Substantia nigra (tissue), 51 donors: ENCODE measurements at places on chromosomes 16 and 17.

- no peak for DNase-seq
Measured at GRCh38 chr17:76722279-76722678, 4.1 kb downstream of the JMJD6 start.

DNA sequence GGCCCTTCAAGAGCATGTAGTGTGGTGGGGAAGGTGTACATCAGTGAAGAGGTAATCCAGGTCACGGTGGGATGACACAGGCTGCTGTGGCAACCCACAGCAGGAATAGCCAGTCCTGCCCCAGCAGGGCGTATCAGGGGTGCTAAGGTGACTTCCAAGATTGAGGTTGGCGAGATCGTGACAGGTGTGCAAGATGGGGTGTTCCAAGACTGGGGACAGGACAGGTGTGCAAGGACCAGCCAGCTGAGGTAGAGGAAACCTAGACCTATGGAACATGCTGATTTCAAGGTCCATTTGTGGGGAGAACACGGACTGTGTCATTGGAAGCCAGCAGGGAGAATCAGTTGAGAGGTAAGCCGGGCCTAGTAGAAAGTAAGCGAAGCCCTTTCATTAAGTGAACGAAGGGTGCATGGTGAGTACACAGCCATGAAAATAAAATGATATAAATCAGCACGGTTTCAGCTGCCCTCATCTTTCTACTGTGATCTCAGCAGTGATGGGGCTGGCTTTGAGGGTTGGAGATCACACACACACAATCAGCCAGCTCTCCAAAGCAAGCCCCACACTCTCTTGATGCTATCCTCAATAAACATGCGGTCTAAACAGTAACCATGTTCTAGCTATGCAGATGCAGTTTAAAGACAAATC is 497.0 kb downstream of the WWOX start:
- no peak for DNase-seq

GRCh38 chr17:81012574-81013447 is 21.2 kb downstream of the CHMP6 start:
- DNase-seq, result no peak

GRCh38 chr17:47846716-47847340 is 4.1 kb downstream of the SP6 start:
- DNase-seq, result no peak

GRCh38 chr17:45581860-45582259 is 91.3 kb upstream of the PLEKHM1 start:
- DNase-seq, result no peak

DNA sequence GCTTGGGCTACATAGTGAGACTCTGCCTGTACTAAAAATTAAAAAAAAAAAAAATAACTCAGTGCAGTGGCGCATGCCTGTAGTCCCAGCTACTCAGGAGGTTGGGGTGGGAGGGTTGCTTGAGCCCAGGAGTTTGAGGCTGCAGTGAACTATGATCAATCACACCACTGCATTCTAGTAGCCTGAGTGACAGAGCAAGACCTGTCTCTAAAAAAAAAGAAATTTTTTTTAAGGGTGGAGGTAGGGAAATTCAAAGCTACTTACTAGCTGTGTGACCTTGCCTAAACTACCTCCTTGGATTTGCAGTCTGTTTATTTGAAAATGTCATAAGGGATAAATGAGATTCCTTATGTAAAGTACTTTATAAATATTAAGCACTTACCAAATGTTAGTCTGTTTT is 3.4 kb upstream of the SMPD3 start:
- no peak for DNase-seq

DNA sequence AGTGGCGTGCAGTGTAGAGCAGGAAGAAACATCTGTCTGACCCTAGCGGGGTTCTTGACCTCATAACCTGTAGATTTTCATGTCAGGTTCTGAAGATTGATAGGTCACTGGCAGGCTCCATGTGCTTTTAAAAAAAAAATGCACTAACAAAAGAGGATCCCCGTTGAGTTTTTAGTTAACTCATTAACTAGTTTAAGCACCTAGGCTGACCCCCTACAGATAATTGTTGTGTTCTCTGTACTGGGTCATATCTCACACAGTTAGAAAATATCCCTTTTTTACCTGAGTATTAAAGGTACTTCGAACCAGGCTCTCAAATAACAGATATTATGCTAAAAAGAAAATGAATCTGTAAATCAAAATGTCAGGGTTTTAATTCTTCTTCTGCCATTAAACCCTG is 676.6 kb downstream of the CDH11 start:
- no peak for DNase-seq

GRCh38 chr17:13952009-13952750 is 117.1 kb upstream of the COX10 start:
- no peak for DNase-seq

DNA sequence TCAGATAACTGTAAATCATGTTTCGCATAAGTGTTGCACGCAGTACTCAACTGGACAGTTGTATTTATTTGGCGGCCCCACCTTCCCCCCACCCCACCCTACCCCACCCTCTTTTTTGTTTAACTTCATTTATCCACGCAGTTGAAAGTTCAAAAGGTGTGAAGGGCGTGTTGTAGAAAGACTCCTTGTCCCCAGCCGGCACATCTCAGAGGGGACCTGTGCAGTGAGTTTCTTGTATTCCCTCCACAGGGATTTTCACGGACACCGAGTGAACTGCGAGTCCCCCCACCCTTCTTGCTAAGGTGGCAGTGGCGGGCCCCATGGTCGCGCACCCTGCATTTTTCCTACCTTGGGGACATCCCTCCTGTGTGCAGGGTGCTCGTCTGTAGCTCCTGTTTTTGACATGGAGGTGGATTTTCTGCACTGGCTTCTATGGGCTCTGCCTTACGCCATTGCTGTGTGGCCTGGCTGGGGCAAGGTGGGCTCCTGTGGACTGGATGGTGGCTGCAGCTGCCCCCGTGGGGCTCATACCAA is 36.2 kb downstream of the ADCY7 start:
- DNase-seq, result no peak

- no peak for DNase-seq
Measured at GRCh38 chr17:44543905-44544523, 13.3 kb upstream of the FZD2 start.

- no peak for DNase-seq
Measured at GRCh38 chr17:31274252-31274651, 22.8 kb downstream of the OMG start.

DNA sequence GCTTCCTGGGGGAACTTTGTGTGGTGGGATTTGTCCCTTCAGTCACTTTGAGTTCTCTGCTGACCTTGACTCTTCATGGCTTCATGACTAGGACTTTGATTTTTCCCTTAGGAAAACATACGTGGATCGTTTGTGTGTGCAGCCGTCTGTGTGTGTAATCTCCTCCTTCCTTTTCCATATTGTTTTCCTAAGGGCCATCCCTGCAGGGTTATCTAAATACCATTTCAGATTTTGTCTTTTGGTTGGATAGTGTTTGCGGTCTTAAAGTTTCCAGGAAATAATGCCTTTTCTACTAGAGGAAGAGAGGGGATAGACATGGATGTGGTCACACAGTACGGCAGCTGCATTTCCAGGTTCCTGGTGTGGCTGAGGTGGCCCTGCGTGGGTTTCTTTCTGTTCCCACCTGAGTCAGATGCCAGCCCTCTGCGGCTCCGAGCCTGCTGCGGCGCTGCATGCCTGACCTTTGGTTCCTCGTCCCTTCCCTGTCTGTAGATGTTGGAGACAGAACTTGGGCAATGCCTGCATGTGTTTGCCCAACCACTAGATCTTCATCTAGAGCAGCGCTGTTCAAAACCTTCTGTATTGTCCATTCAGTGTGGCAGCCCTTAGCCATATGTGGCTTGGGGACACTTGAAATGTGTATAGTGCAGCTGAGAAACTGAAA is 72.0 kb upstream of the LGALS9 start:
- no peak for DNase-seq
